NCI-H1417 treated with DMSO at 0.1 percent for 48 hours (cell line): ENCODE measurements at places on chromosomes 13 and 19.

GRCh38 chr13:27927444-27928352 is 7.9 kb downstream of the PDX1 start:
- no peak for DNase-seq

DNA sequence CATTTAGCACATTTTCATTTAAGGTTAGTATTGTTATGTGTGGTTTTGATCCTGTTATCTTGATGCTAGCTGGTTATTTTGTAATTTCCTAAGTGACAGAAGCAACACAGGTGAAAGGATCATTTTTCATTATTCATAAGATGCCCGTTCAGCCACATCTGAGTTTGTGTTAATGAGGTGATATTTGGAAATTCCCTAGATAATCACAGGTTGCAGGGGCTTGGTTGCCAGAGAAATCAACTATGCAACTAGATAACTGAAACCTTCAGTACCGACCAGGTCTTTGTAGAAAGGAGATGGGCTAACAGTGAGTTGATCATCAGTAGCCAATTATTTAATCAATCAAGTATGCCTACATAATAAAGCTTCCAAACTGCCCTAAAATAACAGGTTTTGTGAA is 121.3 kb upstream of the UFM1 start:
- no peak for DNase-seq

DNA sequence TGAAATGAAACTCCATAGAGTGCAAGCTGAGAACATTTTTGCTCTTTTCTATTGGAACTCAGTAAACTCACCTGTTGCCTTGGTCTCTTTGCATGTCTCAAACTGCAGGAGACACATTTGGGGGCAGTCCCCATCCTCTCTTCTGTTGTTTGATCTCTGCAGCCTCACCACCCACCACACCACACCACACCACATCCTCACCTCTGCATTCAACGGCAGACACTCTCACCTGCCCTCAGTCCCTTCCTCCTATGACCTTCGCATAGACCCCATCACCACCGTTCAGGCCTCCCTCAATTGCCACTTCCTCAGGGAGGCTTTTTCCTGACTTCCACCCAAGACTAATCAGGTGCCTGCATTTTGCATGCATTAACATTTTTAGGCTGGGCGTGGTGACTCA is 14.4 kb upstream of the TPM4 start:
- no peak for DNase-seq

GRCh38 chr19:5857203-5858081 is 6.2 kb upstream of the FUT3 start:
- DNase-seq = no peak

GRCh38 chr13:101690871-101691270 is 238.4 kb downstream of the ITGBL1 start:
- no peak for DNase-seq

GRCh38 chr19:15251749-15252397 is 19.6 kb upstream of the EPHX3 start:
- no peak for DNase-seq

GRCh38 chr19:28908941-28909340 is 304.0 kb downstream of the UQCRFS1 start:
- DNase-seq = no peak

- no peak for DNase-seq
Observed at GRCh38 chr13:98110749-98111148, 32.1 kb upstream of the FARP1 start.

- no peak for DNase-seq
Observed at GRCh38 chr19:51098365-51099046, 9.7 kb downstream of the CTU1 start.

DNA sequence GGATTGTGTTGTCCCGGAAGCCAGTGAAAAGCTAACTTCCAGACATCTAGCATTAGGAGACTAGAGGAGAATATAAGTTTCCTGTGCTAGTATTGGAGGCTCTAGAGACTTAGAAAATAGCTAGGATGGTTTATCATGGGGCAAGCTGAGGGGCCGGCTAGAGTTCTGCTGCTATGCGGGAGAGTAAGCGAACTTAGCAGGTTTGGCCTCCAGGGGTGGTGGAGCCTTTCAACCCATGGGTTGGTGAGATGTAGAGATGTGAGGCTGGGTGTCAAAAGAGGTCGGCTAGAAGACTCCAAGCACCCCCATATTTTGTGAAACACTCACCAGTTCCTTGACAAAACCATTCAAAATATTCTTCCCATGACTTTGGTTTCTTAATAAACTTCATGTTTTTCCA is 4.4 kb downstream of the SULT2A1 start:
- no peak for DNase-seq

DNA sequence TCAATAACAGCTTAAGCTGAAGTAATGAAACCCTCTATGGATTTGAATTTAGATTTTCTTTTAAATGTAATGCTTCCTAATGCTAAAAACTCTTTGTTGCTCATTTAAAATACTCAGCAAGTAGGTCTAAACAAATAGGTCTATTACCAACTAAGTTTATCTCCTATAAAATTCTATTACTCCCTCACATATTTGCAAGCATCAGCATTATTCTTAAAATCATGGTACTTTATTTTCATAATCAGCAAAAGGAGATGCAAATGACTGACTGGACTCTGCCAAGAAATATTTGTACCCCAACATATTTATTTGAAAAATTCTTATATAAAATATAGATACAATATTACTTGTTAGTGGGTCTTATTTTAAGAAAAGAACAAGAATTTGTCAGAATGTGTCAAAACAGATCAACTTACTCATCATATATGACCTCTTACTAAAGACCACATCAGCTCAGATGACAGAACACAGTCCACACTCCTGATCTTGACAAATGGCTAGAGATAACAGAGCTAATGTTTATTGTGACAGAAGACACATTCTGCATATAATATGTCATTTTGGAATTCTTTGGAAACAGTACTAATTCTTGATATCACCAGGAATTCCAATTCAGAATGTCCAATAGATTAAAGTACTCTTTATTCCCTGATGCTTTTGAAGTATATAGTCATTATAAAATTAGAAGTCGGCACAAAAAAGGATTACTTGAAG is 704.6 kb upstream of the PCDH9 start:
- DNase-seq = no peak

DNA sequence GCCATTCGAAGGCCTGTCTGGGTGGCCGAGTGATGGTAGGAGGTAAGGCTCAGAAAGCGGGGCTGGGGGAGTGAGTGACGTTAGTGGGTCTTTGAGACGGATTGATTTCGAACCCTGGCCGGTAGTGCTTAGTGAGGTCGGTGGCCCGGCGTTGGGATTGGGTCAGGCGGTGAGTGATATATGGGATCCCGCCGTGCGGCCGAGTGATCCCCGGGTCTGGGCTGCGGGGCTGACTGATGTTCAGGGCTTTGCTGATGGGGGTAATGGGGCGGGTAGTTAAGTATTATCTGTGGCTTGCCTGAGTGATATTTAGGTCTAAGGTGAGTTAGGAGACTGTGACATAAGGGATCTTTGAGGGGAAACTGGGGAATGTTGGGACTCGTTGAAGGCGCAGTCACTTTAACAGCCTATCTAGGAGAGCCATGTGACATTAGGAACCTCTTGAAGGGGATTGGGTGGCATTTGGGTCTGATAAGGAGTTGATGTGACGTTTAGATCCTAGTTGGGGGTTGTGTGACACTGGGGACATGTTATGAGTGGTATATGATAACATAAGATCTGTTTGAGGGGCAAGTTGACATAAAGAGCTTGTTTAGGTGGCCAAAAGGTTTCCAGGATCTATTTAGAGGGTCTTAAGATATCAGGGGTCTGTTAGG is 543 bp downstream of the PSMC4 start:
- DNase-seq = no peak

GRCh38 chr13:102392481-102393209 is 9.2 kb downstream of the FGF14 start:
- DNase-seq = no peak

- DNase-seq = no peak
Observed at GRCh38 chr13:46313432-46314257, 73.4 kb downstream of the RUBCNL start.

GRCh38 chr13:22428188-22428828 is 752.5 kb upstream of the SGCG start:
- DNase-seq = no peak

DNA sequence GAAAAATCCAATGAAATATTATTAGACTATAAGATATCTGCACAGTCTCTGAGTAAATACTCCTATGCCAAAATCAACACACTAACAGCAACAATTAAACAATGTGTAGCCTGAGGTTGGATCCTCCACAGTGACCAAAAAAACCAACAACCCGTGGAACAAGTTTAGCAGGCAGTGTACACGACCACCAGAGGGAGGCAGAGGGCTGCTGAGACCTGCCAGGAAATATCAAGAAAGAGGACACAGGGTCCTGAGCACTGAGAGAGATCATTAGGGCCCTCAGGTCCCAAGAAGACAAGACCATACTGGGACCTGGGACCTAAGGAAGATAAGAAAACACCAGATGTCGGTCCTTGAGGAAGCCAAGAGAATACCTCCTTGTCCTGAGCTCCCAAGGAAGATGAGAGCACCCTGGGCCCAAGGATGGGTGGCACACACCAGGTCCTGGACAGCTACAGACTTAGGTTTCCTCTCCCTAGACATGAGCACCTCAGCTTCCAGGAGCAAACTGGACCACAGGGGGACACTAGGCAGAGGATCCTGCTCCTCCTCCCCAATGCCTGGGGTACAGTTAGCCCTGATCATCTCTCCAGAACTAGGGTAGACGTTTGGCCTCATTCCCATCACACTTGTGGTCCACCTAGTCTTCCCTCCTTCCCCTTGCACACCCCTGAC is 822 bp upstream of the ZNF274 start:
- no peak for DNase-seq

DNA sequence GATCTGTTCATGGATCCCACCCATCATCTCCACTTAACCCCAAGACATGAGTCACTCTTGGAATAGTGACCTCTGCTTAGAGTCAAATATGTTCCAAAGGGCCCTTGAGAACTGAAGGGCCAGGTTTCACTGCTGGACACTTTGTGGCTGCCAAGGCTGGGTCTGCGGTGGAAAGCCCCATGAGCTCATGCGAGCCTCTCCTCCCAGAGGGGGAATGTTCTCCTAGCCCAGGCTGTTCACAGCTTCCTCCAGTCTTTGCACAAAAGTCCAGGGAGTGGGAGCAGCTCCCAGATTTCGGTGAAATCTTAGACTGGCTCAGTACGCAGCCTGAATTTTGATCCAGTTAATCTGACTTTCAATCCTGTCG is 732 bp upstream of the DCLK1 start:
- DNase-seq = no peak

DNA sequence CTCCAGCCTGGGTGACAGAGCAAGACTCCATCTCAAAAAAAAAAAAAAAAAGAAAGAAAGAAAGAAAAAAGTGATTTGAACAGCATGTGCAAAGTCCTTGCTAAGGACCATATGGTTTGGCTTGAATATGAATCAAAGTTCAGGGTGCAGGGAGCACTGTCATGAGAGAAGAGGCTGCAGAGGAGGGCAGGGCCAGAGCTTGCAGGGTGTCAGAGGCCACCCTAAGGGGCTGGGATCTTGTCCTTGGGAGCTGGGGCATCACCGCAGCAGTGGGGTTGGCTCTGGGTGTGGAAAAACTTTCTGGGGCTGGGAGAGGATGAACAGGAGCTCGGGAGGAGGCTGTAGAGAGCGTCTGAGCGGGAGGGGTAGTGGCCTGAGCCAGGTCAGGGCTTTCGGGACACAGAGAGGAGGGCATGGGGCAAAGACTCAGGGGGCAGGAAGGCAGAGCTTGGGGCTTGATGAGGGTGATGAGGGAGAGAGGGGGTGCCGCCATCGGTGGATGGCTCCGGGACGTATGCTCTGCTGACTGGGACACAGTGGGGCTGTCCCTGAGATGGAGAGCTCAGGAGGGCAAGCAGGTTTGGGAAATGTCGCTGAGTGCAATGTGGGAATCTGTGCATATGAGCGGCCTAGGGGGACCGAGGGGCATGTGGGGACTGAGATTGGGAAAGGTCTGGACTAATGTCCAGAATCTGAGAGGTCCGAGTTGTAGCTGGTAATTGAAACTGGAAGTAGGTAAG is 3.0 kb downstream of the TRPM4 start:
- DNase-seq = no peak

GRCh38 chr13:95075506-95075905 is 225.7 kb downstream of the ABCC4 start:
- DNase-seq = no peak

- no peak for DNase-seq
Observed at GRCh38 chr13:46170687-46171086, 11.3 kb downstream of the LCP1 start.

- no peak for DNase-seq
Observed at GRCh38 chr19:5106971-5107370, 138.1 kb downstream of the KDM4B start.

DNA sequence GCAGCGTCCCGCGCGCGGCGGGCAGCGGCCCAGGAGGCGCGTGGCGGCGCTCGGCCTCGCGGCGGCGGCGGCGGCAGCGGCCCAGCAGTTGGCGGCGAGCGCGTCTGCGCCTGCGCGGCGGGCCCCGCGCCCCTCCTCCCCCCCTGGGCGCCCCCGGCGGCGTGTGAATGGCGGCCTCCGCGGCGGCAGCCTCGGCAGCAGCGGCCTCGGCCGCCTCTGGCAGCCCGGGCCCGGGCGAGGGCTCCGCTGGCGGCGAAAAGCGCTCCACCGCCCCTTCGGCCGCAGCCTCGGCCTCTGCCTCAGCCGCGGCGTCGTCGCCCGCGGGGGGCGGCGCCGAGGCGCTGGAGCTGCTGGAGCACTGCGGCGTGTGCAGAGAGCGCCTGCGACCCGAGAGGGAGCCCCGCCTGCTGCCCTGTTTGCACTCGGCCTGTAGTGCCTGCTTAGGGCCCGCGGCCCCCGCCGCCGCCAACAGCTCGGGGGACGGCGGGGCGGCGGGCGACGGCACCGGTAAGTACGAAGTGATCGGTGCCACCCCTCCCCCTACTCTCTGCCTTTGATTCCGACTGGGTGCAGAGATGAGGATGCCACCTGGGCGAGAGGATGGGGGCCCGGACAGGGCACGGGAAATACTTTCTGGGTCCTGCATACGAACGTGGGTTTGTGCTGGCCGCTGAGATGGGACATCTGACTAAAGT is 874 bp downstream of the TRIM28 start:
- DNase-seq = no peak

DNA sequence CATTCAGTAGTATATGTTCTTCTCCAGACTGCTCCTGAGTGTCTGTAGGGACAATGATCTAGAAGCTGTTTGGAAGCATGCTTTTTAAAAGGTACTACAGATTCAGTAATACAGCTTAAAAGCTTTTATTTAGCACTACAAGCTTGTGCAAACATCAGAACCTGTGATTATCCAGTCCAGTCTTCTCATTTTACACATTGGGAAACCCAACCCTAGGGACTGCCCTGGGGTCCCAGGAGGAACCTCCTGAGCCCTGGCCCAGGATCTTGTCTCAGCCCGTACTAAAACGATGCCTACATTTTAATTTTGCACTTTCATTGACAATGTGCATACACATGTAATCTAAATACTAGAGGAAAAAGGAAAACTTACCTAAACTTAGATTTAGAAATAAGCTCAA is 12.5 kb downstream of the DOCK9 start:
- DNase-seq = peak; percentile 33

- no peak for DNase-seq
Observed at GRCh38 chr19:3467437-3468198, 12.7 kb downstream of the SMIM24 start.

GRCh38 chr19:6073858-6074708 is 36.2 kb downstream of the RFX2 start:
- no peak for DNase-seq

GRCh38 chr13:52348983-52349780 is 56.8 kb downstream of the THSD1 start:
- DNase-seq = no peak
